ENCODE measurements at places on chromosomes 3 and 15.

DNA sequence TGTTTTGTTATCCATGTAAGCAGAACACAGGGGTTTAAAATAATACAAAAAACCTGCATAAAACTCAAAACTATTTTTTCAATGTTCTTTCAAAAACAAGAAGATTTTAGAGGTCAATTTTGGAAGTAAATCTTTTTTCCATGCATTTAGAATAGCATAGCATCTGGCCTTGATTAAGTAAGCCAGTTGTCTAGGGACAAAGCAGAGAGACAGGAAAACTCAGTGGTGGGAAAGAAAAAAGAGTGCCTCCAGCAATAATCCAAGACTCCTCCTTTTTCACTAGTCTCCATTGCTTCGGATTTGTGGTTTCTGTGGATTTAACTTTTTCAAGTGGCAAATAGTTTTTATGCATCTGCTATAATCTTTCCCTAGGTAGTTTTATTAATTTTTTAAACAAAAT is 88.9 kb downstream of the SUCNR1 start:
- DNase-seq: no peak

- no peak for DNase-seq
Measured at GRCh38 chr3:55860049-55860721, 373.1 kb upstream of the WNT5A start.

DNA sequence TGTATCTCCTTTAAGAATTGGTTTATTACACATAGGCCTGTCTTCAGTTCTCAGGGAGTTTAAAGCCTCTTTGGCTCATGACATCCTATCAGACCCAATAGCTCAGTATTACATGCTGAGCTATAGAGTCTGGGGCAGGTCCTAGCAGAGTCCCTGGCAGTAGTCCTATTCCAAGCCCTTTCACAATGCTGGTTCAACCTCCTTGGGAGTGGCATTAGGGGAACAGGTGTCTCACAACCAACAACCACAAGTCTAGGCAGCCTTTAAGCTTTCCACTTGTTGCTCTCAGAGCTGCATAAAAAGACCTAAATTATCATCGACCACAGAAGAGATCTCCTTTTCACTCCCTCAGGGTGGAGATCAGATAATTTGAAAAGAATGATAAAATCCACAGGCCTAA is 22.8 kb upstream of the C2CD4B start:
- DNase-seq: no peak

DNA sequence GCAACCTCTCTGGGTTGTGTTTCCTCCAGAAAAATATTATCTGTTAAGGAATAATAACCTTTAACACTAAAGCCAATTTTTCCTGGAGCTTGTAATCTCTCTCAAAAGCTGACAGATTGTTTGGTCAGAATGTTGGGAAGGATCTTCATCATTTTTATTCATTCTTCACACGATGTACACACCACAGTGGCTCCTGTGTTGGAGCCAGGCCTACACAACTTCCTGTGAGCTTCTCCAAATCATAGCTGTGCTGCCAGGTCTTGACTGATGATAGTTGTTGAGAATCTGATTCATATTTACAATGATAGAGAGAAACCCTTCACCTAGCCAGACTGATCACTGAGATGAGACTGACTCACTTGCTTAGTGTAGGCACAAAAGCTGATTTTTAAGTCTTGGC is 151.0 kb upstream of the ROBO2 start:
- DNase-seq: no peak

DNA sequence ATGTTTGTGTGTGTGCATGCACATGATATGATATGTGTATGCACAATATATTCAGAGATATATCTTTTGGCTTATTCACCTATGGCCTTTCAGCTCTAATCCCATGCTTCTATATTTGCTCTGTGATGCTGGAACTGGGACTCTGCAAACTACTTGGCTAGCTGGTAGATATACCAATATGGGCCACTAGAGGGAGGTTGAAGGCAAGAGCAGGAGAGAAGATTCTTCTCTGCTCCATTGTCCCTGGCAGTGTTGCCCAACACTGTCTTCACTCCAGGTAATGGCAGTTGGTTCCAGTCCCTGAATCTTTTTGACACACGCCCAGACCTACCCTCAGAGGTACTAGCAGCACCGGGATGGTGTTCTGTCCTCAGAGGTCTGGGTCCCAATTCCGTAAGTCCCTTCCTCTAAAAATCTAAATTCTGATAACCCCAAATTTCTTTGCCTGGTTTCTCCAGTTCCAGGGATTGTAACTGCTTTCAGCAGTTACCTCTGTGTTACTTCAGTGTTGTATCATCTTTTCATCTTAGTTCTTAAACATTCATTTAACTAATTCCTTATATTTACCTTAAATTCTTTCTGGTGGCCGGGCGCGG is 44.7 kb downstream of the GTPBP8 start:
- DNase-seq: peak; percentile 40

DNA sequence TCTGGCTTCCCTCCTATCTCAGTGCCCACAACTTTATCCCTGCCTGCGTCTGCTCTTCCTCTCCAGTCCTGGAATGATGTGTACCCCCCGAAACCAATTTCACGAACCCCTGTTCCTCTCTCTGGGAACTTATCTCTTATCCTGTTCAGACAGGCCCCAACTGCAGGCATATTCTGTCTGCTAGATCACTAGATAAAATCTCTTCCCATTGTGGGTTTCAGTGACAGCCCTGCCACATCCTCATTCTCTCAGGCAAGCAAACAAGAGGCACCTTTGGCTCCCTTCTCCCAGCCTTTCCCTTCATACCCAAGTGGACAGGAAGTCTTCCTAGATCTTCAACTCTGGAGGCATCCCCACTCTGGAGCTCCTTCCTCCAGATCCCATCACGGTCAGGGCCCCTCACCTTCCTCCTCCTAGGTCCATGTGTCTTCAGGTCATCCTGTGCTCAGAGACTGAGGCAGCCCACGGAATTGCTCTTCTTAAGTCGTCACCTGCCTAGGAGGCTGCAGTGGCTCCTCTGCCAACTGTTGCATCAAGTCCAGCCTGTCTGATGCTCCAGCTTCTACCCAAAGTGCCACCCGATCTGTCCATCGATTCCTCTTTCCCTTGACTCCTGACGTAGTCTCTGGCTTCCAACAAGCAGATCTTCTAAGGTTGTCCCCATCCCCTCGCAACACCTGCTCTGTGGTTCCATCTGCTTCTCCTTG is 190.8 kb downstream of the SLCO3A1 start:
- DNase-seq: no peak

- no peak for DNase-seq
Measured at GRCh38 chr3:105158286-105158685, 208.4 kb upstream of the ALCAM start.

- no peak for DNase-seq
Measured at GRCh38 chr3:15151166-15151565, 52.2 kb upstream of the RBSN start.

DNA sequence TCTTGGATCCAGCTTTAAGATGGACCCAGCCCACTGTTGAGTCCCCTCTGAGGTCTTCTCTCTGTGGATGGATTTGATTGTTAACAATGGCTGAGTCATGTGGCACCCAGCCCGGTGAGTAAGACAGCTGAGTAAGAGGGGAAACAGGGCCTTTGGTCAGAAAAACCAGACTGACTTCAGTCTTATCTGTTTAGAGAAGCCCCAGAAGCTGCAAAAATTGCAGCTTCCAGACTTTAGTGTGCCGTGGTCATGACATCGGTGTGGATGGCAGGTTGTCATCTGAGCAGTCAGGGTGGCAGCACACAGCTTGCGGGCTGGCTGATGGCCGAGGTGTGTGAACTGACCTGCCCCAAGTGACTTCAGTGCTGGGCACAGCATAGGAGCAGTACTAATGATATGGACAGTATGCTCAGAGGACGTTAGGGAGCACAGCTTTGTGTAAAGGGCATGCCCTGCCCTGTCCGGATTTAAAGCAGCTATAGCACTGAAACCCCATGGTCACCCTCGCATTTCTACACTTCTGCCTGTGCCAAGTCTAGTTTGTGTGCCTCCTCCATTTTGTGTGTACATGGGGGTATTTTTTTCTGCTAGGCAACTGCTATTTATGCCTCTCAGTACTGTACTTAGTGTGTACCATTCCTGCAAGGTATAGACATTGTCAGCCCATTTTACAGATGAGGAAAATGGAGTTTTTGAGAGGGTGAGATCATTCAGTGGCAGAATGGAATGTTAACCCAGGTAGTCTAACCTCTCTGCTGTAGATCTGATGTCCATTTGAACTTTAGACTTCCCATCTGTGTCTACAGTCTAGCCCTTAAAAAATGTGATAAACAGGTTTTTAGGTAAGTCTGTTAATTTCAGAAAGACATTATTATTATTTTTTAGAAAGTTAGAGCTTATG is 44.4 kb downstream of the FLNB start:
- DNase-seq: peak; percentile 80

GRCh38 chr3:61730056-61730455 is 168.7 kb downstream of the PTPRG start:
- DNase-seq: peak; percentile 70

Measured in right hindlimb (tissue), 1 donor.